Stimulated activated CD4-positive, alpha-beta T cell treated with anti-CD3 and anti-CD28 coated beads, Interleukin-4, amount 100 ng/mL, for 4 hours (primary cell): ENCODE measurements at places on chromosomes 16 and 17.

GRCh38 chr16:58425756-58426494, 33.7 kb downstream of the GINS3 start:
- DNase-seq: no peak

- DNase-seq: no peak
Observed at GRCh38 chr17:28675490-28675889, 13.5 kb downstream of the SUPT6H start.

DNA sequence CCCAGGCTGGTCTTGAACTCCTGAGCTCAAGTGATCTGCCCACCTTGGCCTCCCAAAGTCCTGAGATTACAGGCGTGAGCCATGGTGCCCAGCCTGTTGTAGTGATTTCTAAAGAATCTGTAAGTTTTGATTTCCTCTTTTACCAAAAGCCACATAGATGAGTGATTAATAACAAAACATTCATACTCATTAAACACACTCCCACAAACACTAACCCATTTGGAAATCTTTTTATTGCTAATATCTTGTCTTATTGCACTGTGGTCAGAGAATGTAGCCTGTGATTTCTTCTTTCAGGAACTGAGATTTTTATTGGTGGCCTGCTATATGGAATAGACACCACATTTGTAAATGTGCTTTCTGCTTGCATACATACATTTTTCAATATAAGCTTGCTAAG, 31.6 kb downstream of the MYH10 start:
- no peak for DNase-seq

DNA sequence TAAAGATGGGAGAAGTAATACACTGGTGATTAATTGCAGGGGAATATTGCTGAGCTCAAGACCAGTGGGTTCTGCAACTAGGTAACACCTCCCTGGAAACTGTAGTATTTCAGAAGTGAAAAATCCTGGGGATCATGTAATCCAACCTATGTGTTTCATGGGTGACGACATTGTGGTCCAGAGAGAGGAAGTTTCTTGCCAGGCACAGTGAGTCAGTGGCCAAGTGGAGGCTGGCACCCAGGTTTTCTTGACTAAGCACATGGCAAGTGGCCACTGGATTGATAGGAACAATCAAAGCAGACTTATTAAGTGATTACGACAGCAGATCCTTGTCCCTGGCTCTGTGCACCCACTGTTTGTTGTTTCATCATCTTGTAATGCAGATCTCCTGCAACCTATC, 14.6 kb upstream of the CIITA start:
- no peak for DNase-seq

DNA sequence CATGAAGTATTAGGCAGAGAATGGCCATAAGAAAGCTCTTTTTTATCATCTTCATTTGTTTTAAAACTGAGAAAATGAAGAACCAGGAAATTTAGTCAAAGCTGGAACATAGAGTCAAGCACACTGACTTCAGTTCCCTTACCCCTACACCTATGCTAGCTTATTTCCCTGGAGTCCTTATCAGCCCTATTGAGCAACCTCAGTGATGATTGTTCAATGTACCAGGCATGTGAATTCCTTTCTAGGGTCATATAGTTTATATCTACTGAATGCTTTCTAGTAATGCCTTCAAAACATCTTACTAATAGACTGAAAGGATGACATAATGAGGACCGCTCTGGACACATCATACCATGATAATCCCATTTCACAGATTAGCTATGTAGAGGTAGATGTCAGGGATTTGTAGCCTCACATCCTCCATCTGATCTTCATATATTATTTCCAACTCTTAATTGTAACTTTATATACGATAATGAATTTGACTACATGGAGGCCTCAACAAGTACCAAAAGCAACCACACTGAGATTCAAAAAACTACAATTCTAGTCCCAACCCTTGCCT, 460.4 kb upstream of the DYNLRB2 start:
- no peak for DNase-seq

DNA sequence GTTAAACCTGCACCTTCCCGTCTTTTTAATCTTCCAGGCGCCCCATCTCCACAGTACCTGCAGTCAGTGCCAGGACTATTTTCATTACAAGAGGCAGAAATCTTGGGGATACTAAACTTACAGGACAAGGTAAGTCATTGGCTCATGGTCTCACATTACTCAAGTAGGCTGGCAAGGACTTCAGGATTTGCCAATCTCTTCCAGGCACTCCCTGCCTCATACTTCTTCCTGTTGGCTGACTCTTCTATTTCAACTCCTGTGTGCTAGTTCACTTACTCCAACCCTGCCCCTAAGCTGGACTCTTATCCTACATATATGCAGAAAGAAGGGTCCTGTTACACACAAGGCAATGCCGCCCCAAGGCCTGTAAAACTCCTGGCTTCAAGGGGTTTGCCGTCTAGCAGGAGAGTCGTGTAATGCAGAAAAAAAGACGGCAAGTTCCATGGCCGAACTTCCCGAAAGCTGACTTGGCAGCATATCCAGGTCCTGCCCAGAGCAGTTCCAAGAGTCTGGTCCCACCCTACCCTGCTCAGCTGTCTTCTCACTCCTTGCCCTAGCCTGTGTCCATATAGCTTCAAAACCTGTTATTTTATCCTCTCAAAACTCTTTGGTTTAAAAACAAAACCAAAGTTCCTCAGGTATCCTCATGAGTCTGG, 14.8 kb downstream of the ERN1 start:
- no peak for DNase-seq
